ENCODE measurements at places on chromosomes 16 and 17.
A peak's percentile ranks its signal among the peaks of the same experiment; 100 is the strongest.

DNA sequence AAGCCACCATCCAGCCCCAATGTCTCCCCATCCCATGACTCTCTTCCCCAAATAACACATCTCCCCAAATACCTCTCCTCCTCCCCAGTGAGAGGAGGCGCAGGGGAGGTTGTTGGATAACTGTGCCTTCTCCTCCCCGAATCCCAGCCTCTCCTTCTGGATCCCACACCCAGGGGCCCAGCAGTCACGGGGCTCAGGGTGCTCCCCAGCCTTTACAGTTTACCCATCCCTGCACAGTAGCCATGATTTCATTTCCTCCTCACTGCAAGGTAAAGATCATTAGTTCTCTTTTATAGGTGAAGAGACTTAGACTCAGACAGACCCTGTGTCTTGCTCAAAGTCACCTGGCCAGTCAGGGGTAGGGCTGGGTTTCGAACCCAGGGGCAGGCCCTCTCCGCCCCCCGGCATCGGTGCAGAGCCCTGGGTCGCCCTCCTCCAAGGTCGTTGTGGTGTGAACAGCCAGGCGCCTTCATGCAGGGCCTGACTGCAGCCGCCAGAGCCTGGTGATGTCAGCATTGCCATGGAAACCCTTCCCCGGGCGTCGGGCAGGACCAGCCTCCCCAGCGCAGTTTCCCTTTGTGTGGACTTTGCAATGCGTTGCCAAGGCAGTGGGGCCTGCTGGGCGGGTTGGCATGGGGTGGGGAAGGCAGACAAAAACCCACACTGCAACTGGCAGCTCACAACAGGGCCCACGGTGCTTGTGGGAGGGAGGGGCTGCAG is 53.3 kb upstream of the TOB1 start:
- DNase-seq = no peak

DNA sequence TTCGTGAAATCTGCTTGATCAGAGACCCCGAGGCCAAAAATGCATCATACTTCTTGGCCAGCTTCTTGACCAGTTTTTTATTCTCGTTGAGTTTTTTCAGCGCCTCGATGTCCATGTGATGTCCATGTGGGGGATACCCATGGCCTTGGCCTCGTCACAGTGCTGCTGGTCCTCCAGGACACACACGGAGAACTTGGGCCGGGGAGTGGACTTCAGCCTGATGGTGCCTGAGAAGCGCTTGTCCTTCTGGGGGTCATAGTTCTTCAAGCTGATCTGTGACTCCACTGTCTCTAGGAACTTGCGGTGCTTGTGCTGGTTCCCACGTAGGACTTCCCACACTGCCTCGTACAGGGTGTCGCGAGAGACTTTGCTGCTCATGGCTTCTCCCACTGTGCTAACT is 16.7 kb downstream of the COX4I1 start:
- no peak for DNase-seq

DNA sequence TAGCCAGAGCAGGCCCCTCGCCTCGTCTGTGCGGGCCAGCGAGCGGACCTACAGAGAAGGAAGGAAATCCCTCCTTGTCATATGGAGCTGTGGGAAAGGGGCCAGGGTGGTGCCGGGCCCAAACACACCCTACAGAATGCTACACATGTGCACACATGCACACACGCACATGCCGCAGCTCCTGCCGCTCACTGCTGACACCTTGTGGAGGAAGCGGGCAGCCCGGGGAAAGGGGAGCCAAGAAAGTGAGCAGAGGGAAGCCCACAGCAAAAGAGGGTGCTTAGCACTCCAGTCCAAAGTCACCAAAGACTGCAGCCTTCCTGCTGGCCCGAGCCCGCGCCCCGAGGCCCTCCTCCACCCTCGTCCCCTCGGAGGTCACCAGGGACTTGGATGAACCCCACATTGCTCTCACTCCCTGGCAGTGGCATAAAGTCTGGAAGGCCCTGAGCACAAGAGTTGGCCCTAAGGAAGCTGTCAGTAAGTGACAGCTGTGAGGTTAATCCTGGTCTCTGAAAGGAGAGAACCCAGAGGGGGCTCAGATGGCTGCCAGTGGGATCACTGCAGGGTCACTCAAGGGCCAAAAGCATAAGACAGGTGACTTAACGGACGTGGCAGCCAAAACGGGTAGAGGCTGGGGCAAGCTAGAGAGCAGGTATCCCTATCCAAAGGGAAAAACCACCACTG is 68.2 kb downstream of the MYO18A start:
- DNase-seq = peak; percentile 58

DNA sequence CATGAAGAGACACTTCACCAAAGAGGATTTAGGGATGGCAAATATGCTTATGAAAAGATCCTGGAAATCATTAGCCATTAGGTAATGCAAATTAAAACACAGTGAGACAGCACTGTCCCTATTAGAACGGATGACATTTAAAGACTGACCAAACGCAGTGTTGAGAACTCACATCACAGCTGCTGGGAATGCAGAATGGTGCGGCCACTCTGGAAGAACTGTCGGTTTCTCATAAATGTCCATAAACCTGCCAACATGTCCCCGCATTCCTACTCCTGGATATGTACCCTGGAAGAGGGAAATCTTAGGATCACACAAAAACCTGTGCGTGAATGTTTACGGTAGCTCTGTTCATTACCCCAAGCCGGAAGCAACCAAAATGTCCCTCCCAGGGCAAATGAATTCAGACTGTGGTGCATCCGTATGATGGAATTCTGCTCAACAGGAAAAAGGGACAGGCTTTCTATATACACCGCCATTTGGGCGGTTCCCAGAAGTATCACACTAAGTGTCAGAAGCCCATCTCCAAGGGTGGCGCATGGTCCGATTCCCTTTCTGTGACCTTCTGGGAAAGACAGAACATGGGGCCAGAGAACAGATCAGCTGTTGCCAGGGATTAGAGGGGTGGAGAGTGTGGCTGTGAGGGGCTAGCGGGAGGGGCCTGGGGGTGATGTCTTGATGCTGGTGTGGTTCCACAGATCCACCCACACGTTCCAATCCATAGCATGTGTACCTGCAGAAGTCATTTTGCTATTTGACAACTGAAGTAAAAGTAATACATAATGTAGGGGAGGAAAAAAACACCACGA is 197.2 kb upstream of the CHMP6 start:
- DNase-seq = no peak

DNA sequence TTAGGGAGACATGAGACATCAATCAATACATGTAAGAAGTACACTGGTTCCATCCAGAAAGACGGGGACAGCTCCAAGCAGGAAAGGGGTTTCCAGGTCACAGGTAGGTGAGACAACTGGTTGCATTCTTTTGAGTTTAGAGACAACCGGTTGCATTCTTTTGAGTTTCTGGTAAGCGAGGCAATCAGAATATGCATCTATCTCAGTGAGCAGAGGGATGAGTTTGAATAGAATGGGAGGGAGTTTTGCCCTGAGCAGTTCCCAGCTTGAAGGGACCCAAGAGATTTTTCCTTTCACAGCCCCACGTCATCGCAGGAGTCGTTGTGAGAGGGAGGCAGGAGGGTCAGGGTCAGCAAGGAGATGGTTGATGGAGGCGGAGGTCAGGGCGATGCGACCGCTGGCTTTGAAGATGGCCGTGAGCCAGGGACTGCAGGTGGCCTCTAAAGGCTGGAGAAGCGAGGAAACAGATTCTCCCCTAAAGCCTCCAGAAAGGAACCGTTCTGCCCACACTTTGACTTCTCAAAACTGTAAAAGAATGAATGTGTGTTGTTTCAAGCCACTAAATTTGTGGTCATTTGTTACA is 36.5 kb downstream of the IRF8 start:
- DNase-seq = no peak

DNA sequence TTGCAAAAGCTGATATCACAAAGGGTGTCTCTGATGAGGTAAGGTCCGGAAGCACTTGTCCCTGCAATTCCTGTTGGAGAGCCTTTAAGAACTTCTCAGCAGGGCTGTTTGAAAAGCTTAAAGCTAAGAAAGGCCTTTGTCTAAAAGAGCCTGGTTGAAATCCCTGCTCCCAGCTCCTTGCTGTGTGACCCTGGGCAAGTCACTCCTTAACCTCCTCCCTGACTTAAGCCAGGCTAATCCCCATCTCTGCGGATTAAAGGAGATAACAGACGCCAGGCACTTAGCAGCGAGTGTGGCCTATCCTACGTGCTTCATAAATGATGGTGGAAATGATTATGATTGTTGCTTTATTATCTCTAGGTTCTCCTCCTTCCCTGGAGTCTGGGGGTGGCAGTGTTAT is 368.0 kb upstream of the RBFOX1 start:
- DNase-seq = no peak

DNA sequence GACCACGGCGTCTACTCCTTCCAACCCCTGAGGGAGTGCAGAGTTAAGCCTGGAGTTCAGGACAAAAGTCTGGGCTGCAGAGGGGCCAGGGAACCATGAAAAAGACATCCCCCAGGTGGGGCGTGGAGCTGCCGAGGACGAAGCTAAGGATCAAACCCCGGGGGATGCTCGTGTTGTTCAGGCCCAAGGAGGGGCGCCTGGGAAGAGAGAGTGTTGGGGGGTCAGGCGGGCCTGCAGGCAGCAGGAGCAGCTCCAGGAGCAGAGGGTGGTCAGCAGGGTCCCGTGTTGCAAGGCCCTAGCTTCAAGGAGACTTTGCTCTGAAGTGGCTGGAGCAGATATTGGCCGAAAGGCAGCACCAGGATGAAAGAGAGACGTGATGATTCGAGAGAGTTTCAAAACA is 26.7 kb downstream of the NECAB2 start:
- DNase-seq = no peak

DNA sequence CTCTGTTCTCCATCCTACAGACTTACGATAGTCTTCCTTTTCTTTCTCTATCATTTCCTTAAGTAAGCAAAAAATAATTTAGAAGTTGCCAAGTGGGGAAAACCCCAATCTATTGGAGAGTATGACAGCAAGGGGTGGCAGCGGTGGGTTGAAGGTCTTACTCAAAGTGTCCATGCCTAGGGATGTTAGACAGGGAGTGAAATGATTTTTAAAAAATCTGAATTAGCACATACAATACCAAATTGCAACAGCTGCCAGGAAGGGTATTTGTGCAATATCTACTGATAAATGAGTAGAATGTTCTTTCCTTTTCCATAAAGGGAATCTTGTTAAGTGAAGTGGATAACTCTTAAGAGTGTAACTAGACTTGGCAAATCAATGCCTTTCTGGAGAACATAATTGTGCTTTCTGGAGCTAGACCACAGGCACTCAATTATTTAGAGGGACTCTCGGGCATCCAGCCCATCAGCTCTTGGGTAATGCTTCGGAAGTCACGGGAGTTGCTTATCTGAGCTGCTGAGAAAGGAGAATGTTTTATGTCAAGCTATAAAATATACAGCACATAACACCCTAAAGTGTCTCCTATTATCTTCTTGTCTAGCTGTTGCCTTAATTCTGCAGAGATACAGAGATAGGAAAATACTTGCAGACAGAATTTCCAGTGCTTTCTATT is 151.5 kb downstream of the KCNJ2 start:
- no peak for DNase-seq

DNA sequence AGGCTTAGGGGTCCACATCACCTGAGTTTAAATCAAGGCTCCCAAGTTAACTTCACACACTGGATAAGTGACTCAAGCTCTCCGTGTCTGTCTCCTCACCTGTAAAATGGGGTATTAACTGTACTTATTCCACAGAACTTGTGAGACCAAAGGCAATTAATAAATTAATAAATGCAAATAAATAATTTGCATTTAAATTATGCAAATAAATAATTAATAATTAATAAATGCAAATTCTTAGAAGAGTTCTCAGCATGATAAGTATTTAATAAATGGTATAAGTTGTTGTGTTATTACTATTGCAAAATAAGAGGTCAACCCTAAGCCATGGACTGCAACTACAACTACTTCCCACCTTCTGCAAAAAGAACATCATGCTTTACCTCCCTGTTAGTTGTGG is 13.7 kb upstream of the CXCL16 start:
- DNase-seq = no peak

- DNase-seq = no peak
These were observed 47.2 kb downstream of the SCNN1G start for GRCh38 chr16:23229714-23230113.

DNA sequence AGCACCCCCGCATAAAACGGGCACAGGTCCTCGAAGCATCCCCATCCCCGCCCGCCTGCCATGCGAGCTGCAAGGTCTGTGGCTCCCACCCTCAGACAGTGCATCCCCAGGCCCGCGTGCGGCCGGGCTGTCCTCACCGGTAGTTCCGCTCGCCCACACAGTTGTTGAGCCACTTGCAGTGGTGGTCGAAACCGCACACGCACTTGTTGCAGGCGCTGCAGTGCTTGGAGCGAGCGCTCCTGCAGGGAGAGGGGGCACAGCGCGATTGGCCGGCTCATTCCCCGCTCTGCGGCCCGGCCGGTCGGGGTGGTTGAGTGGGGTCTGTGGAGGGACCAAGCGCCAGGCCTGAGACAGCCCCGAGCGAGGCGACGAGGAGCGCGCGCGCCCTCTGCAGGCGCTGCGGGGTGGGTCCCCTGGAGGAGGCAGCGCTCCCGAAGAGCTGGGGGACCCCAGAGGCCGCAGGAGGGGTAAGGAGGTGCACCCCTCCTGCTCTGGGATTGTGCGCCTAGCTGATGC is 6.0 kb upstream of the TPPP3 start:
- no peak for DNase-seq

DNA sequence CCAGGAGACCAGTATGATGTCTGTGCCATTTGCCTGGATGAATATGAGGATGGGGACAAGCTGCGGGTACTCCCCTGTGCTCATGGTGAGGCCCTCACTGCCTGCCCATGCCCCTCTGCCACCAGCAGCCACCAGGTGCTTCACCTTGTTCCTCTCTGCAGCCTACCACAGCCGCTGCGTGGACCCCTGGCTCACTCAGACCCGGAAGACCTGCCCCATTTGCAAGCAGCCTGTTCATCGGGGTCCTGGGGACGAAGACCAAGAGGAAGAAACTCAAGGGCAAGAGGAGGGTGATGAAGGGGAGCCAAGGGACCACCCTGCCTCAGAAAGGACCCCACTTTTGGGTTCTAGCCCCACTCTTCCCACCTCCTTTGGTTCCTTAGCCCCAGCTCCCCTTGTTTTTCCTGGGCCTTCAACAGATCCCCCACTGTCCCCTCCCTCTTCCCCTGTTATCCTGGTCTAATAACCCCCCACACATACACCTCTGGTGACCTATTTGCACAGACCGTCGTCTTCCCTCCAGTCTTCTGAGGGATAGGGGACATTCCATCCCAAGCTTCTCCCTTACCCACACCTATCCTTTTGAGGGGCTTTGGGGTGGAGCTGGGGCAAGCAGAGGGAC is 3.7 kb downstream of the PFN1 start:
- no peak for DNase-seq

DNA sequence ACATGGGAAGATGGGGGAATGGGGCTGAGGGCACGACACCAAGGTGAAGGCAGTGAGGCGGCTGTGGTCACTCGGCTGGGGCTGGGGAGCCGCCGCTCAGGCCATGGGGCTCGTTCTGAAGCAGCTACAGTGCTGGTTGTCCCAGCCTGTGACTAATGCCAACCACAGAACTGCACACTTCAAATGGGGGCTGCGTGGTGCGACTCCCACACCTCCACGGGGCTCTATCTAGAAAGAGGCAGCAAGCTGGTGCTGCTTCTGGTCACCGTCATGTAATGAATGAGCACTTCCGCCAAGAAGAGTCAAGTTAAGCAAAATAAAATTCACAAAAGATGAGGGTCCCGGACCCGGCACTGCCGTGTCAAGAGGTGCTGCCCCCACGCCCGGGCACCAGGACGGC is 20.0 kb downstream of the GALNS start:
- no peak for DNase-seq

- no peak for DNase-seq
These were observed 606 bp upstream of the ZBTB4 start for GRCh38 chr17:7480089-7480384.

GRCh38 chr17:72266112-72266775 is 145.4 kb downstream of the SOX9 start:
- DNase-seq = no peak
